ENCODE measurements at places on chromosomes 4 and X.

GRCh38 chr4:152898606-152899005 is 37.5 kb upstream of the FHDC1 start:
- no peak for DNase-seq

GRCh38 chr4:67122029-67122428 is 423.3 kb downstream of the CENPC start:
- no peak for DNase-seq

DNA sequence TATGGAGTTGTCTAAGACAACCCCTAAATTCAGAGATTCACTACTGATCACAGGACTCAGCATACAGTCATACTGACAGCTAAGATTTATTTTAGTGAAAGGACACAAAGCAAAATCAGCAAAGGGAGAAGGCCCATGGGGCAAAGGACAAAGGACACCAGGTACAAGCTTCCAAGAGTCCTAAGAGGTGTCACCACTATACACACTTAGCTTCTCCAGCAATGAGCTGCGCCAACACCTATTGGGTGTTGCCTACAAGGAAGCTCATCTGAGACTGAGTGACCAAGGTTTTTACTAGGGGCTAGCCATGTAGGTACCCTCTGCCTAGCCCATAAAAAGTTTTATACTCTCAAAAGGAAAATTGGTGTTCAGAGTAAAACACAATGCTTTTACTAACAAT is 55.4 kb upstream of the PABPC1L2A start:
- DNase-seq = no peak

DNA sequence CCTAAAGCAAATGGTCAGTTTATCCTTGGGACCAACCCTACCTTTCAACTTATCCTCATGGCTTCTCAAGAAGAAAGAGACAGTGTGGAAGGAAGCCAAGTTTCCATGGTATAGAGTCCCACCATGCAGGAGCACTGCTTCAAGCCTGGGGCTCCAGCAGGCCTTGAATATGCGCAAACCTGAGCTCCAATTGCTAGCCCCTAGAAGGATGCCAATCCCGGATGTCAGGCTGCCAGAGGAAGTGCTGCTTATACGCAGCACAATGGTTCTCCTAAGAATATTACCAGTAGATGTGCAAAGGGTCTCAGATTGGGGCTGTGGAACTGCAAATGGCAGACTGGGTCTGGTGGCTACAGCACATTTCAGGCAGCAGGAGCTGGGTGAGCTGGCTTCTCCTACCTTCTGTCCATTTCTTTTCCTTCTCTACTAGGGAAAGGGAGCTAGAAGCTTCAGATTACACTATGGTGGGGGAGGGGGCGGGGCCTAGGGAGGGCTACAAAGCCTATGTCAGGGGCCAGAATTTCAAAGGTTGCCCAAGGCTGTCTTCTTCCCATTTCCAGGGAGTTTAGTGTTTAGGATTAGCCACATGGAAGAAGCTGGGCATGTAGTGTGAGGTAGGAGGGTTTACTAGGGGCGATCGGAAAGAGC is 40.7 kb upstream of the CITED1 start:
- DNase-seq = no peak

DNA sequence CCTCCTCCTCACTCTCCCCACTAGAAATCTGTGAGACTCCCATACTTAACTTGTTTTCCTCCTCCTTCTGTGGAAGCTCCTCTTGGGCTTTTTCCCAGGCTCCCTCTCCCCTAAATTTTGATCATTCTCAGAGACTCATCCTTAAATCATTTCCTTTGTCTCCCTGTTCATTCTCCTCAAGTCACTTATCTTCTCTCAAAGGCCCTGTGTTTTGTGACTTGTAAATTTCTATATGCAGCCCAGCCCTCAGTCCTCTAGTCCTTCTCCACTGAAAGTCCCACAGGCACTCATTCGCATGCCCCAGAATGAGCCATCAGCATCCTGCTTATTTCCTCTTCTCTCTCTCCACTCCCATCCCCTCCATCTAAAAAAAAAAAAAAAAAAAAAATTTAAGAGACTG is 171.8 kb downstream of the SOWAHB start:
- no peak for DNase-seq

DNA sequence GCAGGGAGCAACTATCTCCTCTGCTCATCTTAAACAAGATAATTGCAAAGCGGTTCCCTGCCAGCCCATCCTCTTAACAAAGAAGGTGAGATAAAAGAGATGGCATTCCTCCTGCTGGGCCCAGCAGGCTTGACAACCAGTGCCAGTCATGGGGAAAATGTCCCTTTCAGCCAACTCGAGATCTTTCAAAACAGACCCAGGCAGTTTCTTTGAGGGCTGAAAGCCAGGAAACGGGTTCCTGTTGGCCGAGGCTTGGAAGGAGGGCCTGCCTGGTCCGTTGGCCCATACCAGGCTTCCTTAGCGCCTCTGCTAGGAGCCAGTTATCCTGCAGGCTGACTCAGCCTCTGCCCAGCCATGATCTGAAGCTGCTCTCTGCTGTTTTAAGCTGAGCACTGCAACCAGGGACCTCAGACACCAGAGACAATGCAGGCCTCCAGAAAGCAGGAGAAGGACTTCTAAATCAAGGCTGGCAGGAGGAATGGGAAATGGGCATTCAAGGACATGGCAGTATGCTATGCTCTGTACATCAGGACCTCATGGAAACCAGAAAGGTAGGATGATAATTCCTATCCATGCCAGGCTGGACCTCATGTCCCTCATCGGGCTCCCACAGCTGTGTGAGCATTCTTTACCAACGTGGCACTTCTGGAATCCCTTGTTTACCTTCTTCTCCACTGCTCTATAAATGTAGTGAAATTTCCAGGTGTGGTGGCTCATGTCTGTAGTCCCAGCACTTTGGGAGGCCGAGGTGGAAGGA is 42.4 kb upstream of the SLC2A9 start:
- DNase-seq = peak; percentile 88

GRCh38 chr4:74311696-74312313 is 3.5 kb downstream of the EPGN start:
- peak; percentile 68 for DNase-seq

GRCh38 chrX:70001708-70002341 is 47.9 kb downstream of the AWAT2 start:
- DNase-seq = no peak

DNA sequence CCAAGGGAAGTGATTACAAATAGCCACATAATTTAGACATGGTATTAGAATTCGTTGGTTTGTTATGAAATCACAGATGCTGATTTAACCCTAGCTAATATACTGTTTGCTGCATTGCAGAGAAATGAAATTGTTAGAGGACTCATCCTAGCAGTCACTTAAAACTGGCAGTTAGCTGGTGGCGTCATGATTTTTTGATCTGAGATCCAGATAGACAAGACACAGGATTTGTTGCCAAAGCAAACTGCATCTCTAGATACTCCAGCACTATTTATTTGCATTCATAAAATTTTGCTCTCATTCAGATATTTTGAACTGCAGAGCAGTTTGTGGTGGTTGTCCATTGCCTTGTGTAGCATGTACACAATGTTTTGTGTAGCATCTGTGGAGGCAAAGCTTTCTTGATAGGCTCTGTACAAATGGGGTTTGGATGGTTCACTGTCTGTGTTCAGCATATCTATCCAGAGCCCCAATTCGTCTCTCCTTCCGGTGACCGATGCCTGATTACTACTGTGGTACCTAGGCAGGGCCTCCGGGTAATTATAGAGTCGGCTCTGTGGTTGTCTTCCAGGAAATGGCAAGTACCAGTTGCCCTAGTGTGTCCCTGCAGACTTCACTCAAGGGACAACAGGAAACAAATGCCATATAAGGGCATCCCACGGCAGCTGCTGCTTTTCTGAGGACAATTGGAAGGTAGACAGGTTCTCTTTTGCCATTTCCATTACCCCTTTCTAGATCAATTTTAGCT is 30.1 kb upstream of the SPARCL1 start:
- DNase-seq = no peak

DNA sequence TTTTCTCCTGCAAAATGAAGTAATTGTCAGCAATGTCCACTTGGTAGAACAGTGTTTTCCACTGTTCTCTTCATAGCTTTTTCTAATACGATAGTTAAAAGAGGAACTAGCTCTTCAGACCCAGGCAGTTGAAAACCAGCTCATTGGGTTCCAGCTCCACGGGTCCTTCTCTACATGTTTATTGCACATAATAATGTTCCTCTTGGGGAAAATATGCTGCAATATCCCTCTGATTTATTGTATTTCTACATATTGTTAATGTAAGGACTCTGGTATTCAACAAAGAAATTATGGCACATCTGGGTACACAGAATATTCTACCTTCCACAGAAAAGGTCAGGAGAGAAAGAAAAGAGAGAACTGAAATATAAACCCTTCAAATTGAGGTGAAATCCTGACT is 473.4 kb downstream of the TRIML1 start:
- DNase-seq = no peak
